ENCODE measurements at places on chromosomes 3 and 15.

DNA sequence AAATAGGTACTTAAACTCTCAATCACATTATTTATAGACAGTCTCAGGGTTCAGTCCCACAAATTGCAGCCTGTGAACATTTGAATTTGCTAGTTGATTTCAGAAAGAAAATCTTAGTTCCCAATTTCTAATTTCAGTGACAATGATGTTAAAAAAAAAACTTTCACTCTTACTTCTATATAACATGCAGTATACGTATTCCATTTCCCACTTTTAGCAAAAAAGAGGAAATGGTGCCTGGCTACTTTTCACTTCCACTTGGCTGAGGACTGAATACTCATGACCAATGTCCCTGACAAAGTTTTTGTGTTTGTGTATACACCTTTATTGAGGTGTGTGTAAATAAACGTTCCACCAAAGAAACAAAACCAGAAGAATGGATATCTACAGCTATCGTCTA is 32.1 kb upstream of the XCR1 start:
- no peak for DNase-seq

DNA sequence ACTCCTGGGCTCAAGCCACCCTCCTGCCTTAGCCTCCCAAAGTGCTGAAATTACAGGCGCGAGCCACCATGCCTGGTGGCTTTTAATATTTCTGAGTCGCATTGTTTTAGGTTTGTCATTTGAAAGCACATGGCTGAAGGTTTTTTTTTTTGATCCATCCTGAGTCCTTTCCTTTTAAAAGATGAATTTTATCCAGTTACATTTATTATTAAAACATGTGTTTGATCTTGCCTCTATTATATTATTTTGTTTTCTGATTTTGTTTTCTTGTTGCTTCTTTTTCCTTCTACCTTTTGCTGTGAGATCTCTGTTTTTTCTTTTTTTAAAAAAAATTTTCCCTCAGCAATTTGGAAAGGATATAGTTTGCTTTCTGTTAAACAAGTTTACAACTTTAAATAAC is 76.4 kb downstream of the SCN5A start:
- DNase-seq, result no peak

- DNase-seq, result peak; percentile 51
Measured at GRCh38 chr3:184110316-184110725, 13.5 kb downstream of the HTR3E start.

DNA sequence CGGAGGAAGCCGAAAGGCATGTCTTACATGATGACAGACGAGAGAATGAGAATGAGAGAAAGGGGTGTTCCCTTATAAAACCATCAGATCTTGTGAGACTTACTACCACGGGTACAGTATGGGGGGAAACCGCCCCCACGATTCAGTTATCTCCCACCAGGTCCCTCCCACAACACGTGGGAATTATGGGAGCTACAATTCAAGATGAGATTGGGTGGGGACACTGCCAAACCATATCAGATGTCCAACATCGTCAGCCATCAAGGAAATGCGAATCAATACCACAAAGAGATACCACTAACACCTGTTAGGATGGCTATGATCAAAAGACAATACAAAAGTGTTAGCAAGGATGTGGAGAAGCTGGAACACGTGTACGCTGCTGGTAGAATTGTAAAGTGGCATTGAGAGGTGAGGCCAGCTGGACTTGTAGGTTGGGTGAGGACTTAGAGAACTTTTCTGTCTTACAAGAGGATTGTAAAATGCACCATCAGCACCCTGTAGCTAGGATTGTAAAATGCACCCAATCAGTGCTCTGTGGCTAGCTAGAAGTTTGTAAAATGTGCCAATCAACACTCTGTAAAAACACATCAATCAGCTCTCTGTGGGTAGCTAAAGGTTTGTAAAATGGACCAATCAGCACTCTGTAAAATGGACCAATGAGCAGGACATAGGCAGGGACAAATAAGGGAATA is 37.5 kb downstream of the VGLL4 start:
- no peak for DNase-seq

DNA sequence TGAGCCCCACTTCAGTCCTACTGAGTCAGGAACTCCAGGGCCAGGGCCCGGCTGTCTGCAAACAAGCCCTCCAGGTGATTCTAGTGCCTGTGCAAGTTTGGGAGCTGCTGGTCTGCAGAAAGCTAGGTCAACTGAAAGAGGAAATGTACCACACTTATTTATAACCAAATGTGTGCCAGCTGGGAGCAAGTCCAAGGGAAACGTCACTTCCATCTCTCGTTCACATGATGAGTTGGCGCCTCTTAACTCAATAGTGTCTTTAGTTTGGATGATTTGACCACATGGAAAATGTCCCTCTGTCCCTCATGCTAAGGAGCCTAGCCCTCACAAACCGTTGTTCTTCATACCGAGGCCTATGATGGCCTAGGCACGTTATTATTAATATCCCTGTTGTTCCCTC is 43.2 kb downstream of the GOLGA8S start:
- DNase-seq, result no peak

DNA sequence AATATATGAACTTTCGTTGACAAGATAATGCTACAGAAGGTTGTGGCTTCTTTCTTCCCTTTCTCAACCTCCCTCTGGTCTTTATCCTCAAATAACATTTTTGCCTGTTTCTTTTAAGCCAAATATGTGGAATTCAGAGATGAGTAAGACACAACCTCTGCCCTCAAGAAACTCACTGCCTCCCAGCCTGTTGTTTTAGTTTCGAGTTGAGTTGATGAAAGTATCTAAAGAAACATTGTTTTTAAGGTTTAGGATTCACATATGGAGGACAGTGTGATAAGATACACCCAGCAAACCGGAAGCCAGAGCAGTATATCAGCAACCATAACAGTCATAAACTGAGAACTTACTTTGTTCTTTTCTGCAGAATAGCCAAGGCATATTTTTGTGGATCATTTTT is 218.6 kb downstream of the THSD4 start:
- peak; percentile 76 for DNase-seq

DNA sequence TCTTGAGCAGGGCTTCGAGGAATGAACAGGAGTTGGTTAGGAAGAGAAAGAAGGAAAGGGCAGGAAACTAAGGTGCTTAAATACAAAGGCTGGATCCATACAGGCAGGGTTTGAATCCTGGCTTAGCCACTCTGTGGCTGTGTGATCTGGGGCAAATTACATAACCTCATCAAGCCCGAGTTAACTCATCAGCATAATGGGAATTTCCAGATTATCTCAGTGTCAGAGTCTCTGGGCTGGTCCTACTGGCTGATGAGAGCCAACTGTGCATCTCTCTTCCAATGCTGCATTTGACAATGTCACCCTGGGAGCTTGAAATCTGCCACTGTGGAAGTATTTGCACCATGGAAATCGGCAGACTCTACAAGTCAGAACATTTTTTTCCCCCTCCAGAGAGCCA is 83.8 kb upstream of the SLC6A6 start:
- DNase-seq, result no peak

DNA sequence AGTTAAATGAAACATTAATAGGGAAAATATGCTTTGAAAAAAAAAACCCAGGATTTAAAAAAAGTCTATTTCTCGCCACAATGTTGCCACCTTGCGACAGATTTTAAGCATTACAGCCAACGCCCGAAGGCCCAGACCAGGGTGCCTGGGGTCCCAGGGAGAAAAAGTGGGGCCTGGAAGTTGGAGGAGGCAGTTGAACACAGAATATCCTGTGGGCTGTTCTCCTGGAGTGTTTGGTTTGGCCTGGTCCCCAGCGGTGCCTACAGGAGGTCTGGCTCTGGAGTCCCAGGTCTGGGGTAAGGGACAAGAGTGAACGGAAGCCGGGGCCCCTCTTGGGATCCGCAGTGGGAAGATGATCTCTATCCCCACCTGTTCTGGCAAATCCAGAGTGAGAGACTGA is 3.4 kb downstream of the RNU6-1 start:
- DNase-seq, result peak; percentile 29

- DNase-seq, result no peak
Measured at GRCh38 chr3:64856106-64856505, 168.3 kb upstream of the ADAMTS9 start.

DNA sequence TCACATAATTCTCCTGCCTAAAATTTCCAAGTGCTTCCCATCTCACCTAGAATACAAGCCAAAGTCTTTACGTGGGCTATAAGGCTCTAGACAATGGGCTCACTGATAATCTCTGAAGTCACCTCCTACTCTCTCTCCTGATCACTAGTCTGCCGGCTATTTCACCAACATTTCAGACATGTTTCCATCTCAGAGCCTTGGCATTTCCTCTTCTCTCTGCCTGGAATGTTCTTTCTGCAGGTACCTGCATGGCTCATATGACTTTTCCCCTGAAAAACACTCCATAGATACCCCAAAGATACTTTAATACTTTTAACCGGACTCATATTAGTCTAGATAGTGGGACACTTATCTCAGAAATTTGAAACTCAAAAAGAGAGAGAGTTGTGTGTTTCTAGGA is 32.7 kb downstream of the CD200 start:
- DNase-seq, result no peak

- peak; percentile 68 for DNase-seq
Measured at GRCh38 chr3:122680475-122681283, at the start of gene PARP14. Gene PARP14 (plus strand): TSS chr3:122680839. CDS start chr3:122680884, 45 bp downstream.

Measured in fibroblast of skin of abdomen (primary cell).